Stimulated activated CD4-positive, alpha-beta T cell treated with anti-CD3 and anti-CD28 coated beads, TNF-alpha, amount 100 ng/mL, for 1 hour (primary cell): ENCODE measurements at places on chromosomes 1 and 21.

- no peak for DNase-seq
These were observed 48.1 kb downstream of the AJAP1 start for GRCh38 chr1:4702464-4702863.

DNA sequence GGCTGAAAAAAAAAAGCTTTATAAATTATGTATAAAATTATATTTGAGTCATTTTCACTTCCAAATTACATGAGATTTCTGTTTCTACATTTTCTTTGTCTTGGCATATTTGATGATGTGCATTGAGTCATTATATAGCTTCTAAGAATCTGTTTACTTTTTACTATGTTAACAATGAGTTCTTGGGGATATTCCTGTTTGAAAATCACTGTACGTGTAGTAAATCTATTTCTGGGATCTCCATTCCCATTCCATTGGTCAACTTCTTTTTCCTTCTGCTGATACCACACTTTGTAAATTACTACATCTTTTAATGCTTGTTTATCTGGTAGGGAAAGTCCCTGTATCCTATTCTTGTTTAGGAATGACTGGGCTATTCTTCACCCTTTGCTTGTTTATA lies 43.6 kb downstream of the TNFRSF9 start:
- DNase-seq: no peak

- DNase-seq: no peak
These were observed 94.3 kb downstream of the ADGRL4 start for GRCh38 chr1:78911956-78912880.

DNA sequence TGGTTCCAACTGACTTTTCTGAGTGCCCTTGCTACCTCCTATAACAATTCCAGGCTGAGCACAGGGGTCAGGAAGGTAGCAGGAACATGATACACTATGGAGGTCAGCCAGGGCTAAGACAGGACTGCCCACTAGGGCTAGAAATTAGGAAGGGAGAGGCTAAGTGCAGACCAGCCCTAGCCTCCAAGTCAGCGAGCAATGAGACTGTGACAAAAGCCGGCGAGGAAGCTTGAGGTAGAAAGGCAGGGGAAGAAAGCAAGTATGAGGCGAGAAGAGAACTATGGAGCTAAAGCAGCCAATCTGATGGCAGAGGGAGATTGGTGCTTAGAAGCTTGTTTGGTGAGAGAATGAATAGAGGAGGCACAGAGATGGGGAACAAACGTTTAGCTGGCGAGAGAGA lies 4.7 kb downstream of the UROD start:
- no peak for DNase-seq
